Fibroblast of skin of scalp (primary cell): ENCODE measurements at places on chromosomes 5 and 9.
A peak's percentile ranks its signal among the peaks of the same experiment; 100 is the strongest.

GRCh38 chr5:9348401-9348996 lies 197.4 kb downstream of the SEMA5A start:
- peak; percentile 84 for DNase-seq

DNA sequence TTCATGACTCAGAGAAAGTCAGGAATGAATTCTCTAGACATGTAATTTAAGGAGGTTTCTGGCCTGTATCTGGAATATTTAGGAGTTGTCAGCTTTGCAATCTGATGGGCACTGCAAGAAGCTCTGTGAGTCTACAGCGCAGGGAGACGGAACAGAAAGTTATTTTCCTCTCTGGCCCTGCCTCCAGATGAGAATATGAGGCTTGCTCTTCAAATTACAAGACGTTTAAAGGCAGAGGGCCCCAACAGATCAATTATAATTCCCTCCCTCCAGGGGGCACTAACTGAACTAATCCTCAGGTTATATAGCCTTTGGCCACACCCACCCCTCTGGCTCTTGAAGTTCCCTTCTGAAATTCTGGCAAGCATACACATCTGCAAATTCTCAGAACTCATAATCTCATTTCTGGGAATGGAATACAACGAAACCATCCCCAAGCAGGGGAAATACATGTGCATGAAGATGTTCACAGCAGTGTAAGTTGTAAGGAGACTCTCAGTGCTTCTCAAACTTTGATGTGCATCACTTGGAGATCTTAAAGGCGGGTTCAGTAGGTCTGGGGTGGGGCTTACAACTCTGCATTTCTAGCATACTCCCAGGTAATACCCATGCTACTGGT lies 307.6 kb downstream of the CWC27 start:
- DNase-seq: peak; percentile 69

DNA sequence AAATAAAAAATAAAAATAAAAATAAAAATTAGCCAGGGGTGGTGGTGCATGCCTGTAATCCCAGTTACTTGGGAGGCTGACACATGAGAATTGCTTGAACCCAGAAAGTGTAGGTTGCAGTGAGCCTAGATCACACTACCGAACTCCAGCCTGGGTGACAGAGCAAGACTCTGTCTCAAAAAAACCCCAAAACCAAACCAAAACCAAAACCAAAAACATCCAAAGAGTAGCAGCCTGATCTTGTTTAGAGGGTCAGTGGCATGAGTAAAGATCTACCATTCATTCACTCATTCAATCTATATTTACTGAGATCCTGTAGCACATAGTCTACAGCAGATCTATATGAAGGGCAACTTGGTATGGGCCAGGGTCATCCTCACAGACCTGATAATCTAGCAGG lies 202.4 kb downstream of the MAPKAP1 start:
- DNase-seq: no peak

DNA sequence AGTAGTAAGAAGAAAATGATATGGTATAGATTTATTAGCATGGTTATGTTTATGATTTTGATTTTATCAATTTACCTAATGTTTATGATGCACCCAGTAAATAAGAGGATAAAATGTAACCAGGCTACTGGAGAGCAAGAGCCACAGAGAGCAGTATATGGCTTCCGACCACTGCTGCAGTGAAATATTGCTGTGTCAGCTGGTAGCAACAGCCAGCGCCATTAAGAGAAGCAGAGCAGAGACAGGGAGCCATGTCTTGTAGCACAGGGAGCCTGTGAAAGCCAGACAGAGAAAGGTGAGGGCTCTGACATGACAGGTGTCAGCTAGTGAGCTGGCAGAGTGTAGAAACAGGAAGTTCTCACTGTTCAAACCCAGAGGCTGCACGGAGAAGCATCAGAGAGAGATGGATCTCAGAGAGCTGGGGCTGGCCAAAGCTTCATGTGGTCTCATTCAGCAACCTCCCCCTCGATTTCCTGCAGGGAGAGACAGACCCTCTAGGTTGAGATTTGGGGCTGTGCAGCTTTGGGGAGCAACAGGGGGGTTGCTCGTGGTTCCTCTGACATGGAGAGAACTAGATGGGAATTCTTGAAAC lies 202.1 kb downstream of the MED10 start:
- no peak for DNase-seq

DNA sequence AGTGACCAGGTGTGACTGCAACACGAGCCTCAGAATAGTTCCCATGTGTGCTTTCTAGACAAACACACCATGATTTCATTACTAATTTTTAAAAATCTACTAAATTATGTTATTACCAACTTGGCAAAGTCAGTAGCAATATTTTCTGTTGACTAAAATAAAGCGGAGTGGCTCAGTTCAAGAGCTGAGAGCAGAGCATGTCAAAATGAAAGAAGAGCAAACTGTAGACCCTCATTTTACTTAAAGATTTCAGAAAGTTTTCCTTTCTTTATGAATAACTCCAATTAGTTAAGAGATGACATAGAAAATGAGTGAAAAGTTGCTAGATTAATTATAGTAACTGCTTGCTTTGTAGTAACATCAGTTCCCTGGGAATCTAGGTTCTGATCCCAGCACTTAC lies 17.9 kb downstream of the OXCT1 start:
- no peak for DNase-seq

- DNase-seq: no peak
Measured at GRCh38 chr5:137091472-137091871, 407.7 kb downstream of the SPOCK1 start.

- DNase-seq: no peak
Measured at GRCh38 chr5:57695179-57695578, 212.6 kb upstream of the ACTBL2 start.

DNA sequence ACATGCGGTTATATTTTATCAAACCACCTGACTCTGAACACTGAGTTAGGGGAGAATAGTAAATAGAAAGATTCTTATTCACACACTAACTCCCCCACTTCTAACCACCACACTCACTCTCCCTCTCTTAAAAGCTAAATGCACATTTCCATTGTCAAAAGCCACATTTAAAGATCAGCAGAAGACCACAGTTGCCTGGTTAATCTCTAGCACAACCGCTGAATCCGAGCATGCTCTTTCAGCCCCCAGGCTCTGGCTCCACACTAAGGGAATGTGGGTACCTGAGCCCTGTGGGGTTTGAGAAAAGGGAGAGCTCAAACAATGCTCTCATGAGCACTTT lies 35.7 kb downstream of the PFDN1 start:
- no peak for DNase-seq

DNA sequence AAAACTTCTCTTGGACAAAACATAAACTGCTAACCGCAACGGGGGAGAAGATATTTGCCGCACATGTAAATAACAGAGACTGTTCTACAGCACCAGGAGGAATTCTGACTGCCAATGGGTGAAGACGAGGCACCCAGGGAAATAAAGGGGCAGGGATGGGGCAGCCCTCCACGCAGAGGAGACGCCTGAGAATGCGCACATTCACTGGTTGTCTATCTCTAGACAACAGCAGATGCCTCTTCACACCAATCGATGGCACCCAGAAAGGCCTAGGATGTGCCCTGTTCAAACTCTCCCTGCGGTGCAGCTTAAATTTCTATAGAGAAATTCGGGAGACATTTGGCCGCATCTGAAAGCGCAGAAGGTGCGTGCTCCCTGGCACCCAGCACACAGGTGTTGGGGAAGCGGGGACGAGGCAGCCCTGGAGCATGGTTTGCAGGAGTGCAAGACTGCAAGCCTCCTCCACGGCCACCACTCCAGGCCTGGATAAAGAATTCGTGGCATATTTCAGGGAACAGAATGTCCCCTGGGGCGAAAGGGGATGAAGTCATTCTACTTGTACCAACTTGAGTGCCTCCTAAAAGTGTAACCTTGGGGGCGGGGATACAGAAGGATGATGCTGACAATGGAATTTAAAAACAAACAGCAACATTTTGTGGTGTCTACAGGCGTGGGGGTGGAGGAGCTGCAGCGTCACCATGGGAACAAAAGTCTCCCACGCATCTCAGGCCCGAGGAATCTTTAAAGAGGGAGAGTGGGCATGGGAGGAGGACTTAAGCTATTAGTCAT lies 6.3 kb upstream of the IRX2 start:
- peak; percentile 97 for DNase-seq

DNA sequence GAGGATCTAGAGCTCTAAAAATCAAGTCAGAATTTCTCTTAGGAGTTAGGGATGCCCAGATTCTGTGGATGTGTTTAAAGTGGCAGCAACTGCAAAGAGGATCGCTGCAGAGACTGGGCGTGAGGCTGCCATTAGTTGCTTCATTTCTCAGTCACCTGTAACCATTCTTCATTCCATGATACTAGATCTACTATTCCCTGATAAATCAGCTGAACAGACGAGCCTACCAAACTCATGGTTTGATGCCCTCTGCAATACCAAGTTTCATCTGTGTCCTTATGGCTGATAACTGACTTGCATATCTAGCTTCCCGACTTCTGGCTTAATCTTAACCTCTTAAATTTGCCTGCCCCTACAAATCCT lies 33.3 kb downstream of the UBE2R2 start:
- no peak for DNase-seq

GRCh38 chr9:128643519-128644300 lies 12.9 kb downstream of the DYNC2I2 start:
- DNase-seq: no peak

- DNase-seq: no peak
Measured at GRCh38 chr5:121497176-121497575, 354.5 kb upstream of the FTMT start.

- no peak for DNase-seq
Measured at GRCh38 chr5:126450907-126451306, 27.7 kb downstream of the GRAMD2B start.

- peak; percentile 61 for DNase-seq
Measured at GRCh38 chr9:16501141-16501540, 369.3 kb downstream of the BNC2 start.

GRCh38 chr9:81776834-81777233 lies 87.5 kb upstream of the TLE1 start:
- DNase-seq: no peak

DNA sequence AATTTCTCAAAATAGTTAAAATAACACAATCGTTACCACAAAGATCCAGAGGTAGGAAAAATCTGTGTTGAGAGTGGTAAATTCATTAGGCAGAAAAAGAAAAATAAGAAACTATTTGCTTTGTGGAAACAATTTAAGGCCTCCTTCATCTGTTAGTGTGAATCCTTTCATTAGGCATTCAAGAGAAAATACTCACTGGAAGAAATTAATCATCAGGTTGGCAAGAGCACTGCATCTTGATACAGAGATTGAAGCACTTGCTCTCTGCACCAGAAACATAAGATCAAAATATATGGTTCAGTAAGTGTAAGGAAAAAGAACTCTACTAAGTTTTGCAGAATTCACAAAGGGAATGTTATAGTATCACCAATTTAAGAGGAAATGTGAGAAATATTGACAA lies 44.4 kb downstream of the TTC39B start:
- DNase-seq: peak; percentile 8

DNA sequence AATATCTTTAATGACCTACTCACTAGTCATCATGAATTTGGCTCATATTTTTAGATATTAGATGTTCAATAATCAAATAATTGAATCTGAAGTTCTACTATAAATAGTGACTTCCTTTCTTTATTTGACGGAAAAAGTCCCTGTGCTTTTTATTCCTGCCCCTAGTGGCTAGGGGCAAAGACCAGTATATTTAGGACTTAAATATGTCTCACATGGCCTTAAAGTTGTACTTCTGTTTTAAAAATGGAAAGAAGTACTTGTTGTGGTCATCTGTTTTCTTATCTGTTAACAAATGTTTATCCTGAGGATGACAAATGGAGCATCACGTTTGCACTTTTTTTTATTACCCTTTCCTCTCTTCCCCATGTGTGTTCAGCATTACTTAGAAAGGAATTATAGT lies 89.2 kb upstream of the GRHPR start:
- DNase-seq: no peak

GRCh38 chr9:127905788-127906191 lies 6.4 kb upstream of the ST6GALNAC6 start:
- DNase-seq: no peak

- no peak for DNase-seq
Measured at GRCh38 chr9:126379661-126380360, 53.2 kb downstream of the MVB12B start.

- DNase-seq: no peak
Measured at GRCh38 chr5:59428391-59428790, 465.1 kb downstream of the PDE4D start.

GRCh38 chr9:123954518-123955280 lies 24.8 kb upstream of the DENND1A start:
- peak; percentile 15 for DNase-seq

- DNase-seq: peak; percentile 37
Measured at GRCh38 chr5:110321117-110321516, 405.4 kb downstream of the TMEM232 start.

- no peak for DNase-seq
Measured at GRCh38 chr5:114716955-114717354, 355.1 kb downstream of the KCNN2 start.

GRCh38 chr5:147223343-147223742 lies 11.5 kb upstream of the STK32A start:
- no peak for DNase-seq

DNA sequence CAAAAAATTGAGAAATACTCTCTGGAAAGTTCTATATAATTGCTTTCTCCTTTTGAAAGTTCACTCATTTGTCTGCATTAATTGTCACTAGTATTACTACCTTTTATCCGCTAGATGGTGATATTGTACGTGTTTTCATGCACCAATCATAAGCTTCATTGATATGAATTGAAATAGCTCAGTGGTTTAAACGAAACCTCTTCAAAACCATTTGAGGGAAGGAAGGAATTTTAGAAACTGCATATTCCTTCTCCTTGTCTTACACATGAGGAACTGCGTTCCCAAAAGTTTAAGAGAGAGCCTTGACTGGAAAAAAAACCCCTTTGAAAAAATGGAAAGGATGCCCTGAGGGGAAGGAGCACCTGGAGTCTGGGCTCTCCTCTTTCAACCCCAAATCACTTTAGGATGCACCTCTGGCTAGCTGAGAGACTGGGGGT lies 98.6 kb downstream of the YTHDC2 start:
- DNase-seq: peak; percentile 33

DNA sequence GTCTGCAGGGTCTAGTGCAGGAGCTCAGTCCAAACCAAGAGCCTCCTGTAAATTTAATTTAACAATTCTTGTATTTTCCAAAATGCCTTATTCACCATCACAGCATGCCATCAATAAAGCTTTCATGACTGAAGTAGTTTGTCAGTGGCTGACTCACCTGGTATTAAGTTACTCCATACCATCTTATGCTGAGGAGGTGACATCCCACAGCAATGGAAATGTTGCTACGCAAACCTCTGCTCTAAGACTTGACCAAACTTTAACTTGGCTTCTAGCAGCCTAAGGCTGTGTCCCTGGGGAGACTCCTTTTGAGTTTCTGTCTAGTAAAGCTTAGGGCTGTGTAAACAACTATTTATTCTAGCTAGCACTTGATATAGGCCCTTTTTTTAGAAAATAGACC lies 1231.3 kb upstream of the CDH18 start:
- DNase-seq: peak; percentile 24
